ENCODE measurements at places on chromosomes 11 and 22.

DNA sequence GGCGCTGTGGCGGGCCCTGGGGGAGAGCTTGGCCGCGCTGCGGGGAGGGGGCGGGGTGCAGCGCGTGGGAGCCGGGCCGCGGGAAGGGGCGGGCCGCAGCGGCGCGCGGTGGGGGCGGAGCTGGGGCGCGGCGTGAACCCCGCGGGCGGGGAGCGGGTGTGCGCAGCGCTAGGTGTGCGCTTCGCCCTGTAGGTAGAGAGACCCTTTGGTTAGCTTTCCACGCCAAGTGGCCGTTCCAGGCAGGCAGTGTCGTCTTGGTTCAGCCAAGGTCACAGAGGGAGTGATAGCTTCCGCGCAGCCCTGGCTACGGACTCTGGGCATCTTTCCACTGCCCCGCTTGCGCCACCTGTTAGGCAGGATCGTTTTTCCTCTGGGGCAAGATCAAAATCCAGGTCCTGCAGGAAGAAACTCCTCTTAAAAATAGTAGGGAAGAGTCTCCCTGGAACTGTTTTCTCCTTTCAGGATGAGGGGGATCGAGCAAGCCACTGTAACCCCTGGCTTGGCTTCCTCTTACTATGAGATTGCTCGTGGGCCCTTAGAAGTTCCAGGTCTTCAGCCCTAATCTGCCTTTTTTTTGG is 434 bp downstream of the BANF1 start:
- peak; percentile 72 for DNase-seq

DNA sequence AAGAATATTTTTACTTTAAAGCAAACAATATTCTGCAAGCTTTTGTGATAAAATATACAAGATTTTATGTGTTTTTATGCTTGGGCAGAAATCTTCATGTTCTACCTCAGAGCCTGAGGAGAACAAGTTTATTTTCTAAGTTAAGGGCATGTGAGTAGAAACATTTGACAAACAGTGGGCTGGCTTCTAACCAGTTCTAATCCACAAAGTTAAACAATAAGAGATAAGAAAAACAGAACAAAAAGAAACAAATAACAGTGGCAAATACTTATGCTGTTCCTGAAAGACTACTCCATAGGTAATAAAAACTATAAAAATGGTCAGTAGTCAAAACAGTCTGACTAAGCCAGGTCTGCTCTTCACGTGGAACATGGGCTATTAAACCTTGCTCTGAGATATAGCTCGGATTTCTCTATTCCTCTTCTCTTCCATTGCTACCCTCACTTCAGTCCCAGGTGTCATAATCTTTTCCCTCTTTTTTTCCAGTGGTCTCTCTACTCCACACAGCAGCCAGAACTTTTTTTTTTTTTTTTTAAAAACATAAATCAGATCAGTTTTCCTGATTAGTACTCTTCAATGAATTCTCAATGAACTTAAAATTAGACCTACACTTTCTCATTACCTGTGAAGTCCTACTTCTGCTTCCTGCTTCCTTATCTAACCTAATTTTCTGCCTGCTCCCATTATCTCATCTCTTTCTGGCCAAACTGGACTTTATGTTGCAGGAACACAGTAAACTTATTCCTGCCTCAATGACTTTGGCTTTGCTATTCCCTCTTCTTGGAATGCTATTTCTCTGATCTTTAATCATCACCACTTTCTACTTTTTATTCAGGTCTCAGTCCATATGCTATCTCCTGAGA is 671.1 kb upstream of the CCDC90B start:
- DNase-seq, result no peak

DNA sequence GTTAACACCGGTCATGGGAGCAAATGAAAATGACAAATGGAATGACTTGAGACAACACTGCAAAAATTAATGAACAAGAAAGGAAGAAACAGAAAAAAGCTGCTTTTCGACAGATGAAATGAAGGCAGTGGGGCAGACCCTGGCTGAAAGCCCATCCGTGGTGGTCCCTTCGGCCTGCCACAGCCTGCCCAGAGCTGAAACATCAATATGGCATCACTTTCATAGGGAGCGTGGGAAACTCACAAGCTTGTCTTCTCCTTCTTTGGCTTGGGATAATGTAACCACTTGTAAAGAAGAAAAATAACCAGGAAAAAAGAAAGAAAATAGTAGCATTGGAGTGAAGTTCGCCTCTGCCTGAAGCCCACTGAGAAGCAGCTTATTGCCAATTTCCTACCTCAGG is 78.8 kb downstream of the CTTN start:
- DNase-seq, result no peak

DNA sequence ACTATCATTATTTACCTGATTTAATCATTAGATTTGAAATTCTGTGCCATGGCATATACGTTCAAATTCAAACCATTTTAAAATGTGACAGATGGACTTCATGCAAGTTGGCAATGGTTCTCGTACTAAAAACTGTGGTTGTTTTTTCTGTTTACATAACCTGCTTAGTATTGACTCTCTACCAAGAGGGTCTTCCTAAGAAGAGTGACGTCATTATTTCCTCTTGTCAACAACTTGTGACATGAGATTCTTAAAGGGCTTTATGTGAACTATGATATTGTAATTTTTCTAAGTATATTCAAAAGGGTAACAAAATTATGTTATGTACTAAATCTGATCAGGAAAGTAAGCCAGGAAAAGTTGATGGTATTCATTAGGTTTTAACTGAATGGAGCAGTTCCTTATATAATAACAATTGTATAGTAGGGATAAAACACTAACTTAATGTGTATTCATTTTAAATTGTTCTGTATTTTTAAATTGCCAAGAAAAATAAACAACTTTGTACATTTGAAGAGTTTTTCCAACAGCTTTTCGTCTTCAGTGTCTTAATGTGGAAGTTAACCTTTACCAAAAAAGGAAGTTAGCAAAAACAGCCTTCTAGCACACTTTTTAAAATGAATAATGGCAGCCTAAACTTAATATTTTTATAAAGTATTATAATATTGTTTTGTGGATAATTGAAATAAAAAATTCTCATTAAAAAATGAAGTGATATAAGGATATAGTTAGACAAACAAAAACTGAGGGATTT is 87.0 kb downstream of the GRK3 start:
- DNase-seq, result no peak

- DNase-seq, result no peak
Measured at GRCh38 chr22:27632451-27633295, 168.9 kb downstream of the MN1 start.

- DNase-seq, result no peak
Measured at GRCh38 chr11:102560555-102561011, 30.0 kb upstream of the MMP7 start.

GRCh38 chr11:27367881-27368280 is 4.9 kb upstream of the CCDC34 start:
- no peak for DNase-seq

DNA sequence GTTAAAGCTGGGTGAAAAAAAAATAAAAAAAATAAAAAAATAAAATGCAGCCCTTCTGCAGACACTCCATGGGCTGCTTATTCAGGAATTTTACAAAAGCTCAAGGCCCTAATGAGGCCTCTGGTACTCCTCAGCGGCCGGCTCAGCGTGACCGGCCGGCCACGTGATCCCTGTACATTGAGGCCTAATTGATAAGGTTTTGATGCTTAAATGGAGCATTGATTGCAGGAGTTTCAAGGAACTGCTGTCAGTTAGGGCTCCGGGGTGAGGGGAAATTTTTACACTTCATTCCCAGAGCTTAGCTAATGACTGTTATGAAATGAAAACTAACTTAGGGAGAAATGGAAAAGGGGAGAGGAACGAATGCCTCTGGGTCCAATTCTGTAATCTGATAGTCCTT is 368.8 kb upstream of the KIRREL3 start:
- no peak for DNase-seq

- no peak for DNase-seq
Measured at GRCh38 chr11:75394085-75394840, 5.1 kb upstream of the RPS3 start.

DNA sequence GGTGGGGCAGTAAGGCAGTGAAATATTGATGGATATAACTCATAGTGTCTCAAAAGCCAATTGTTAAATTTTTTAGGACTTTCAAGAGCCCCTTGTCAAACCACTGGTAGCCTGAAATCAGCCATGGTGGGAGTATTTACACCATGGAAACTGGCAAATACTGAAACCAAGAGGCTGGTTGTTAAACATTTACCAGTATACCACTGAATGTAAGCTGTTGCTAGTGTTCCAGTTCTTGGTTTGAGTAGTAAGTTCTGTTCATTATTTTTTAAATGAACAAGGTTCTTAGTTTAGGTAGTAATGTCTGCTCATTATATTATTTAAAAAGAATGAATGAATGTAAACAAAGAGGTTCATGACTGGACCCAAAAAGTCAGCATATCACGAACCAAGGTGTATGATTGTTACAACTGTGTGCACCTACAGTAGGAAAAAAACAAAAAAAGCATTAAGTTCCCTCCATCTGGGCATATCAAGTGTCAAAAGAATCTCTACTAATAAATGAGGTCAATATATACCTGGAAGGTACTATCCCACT is 4.5 kb upstream of the EIF3F start:
- no peak for DNase-seq

DNA sequence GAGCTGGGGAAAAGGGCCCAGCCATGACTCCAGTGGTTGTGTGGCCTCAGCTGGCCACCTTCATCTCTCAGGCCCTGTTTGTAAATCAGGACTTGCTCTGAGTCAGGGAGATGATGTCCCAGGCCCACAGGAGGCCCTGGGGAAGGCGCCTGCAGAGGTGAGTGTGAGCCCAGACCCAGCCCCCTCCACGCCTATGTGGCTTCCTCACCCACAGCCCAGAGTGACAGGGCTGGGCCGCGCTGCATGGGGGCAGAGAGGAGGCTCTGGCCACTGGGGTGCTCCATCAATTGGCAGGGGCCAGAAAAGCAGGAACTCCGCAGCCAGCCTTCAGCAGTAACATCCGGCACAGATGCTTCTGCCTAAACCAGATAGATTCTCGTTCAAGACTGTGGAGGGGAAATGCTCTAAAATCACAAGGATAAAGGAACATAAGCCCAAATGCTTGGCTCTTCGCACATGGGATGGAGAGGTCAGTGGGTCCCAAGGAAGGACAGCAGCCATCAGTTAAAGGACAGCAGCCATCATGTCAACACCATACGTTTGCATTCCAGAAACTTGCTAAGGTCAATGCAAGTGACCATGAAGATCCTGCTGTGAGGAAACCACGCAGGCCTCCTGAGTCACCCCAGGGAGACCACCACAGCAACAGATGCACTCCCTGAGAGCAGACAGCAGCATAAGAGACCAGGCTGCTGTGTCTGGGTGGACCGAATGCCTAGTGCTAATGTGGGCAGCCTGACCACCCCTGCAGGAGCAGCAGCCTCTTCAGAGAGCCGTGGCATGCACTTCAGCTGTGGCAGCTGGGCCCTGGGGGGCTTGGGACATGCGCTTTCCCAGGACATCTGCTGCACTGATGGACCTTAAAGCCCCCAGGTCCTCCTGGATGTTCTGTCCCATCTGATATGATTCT is 28.3 kb downstream of the OSBPL5 start:
- DNase-seq, result no peak

GRCh38 chr22:50367778-50368500 is 24.8 kb downstream of the PPP6R2 start:
- DNase-seq, result no peak

DNA sequence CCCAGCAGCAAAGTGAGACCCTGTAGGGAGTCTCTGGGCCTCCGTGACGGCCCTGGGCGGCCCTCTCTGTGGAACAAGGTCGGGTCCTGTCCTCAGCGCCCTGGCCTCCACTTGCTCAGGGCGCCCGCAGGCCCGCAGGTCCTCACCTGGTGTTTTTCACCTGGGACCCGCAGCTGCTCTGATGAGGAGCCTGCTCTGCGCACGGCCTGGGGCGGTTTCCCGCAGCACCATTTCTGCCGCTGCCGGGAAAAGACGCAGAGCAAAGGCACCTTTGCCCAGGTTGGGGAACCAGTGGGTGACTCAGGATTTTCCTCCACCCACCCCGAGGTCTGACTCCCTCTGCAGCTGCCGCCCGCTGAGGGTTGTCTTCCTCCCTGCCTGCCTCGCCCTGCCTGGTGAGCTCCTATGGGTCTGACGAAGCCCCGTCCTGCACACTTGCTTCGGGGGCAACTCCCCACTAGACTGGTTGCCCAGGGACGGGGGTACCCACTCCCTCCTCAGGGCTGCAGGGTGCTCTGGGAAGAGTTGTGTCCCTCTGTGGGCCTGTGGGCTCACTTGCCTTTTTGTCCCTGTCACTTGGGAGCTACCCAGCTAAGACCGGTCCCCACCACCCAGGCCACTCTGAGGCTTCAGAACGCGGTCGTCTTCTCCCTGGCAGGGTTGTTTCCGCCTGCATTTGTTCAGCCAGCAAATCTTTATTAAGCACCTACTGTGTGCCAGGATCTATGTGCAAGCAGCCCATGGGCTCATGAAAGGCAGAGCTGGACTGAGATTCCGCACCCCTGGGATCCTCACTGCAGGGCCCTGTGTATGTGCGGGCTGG is 89.5 kb downstream of the KCNQ1 start:
- DNase-seq, result no peak

DNA sequence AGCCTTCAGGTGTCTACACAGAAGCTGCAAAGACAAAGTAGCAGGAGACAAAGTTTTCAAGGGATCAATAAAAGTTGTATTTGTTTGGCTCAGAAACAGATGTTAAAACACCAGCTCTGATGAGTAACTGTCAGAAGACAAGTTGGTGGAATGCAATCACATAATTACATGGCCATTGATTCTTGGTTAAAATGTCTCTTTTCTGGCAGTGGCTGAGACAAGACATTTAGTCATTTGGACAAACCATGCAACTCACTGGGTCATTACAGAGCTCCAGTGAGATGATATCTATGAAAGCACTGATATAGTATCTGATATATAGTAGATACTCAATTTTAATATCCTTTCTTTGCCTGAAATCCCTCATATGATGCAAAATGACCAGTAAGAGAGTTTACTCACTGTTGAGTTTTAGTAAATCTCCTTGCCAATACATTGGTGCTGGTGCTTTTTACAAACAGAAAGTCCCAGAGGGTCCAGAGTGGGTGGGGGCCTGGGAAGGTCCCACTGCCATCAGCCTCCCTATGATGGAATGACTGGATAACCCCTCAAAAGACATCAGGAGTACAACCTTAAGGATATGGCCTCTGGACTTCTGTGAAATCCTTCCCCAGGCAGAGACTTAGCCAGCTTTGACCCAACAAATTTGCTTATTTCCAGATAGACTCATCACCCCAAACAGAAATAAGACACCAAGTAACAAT is 95.0 kb downstream of the SLC1A2 start:
- DNase-seq, result no peak

GRCh38 chr11:117583063-117583801 is 213.8 kb downstream of the DSCAML1 start:
- no peak for DNase-seq

- DNase-seq, result no peak
Measured at GRCh38 chr22:39352306-39352891, 2.6 kb downstream of the SYNGR1 start.

DNA sequence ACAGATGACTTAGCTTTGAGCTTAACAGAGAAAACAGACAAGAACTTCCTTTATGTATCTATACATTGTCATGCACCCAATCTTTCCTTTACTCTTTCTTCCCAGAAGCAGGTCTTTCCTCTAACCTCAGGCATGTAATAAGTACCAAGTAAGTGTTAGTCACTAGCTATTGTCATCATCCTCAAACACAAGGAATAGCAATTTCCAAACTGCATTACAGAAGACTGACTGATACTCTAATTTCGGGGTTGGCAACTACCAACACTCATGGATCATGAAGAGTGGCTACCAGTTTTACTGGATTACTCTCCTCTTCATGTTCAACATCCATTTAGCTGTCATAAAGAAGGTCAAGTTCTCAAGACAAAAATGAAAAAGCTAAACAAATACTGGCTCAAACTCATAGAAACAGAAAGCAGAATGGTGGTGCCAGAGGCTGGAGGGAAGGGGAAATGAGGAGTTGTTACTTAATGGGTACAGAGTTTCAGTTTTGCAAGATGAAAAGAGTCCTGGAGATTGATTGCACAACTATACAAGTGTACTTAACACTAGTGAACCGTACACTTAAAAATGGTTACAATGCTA is 111.6 kb downstream of the SIK3 start:
- no peak for DNase-seq

All from stimulated activated CD8-positive, alpha-beta memory T cell treated with anti-CD3 and anti-CD28 coated beads, Interleukin-12 subunit alpha, Interleukin-12 subunit beta, amount 100 ng/mL, for 4 hours (primary cell).